ENCODE measurements at places on chromosomes 5 and 9.

DNA sequence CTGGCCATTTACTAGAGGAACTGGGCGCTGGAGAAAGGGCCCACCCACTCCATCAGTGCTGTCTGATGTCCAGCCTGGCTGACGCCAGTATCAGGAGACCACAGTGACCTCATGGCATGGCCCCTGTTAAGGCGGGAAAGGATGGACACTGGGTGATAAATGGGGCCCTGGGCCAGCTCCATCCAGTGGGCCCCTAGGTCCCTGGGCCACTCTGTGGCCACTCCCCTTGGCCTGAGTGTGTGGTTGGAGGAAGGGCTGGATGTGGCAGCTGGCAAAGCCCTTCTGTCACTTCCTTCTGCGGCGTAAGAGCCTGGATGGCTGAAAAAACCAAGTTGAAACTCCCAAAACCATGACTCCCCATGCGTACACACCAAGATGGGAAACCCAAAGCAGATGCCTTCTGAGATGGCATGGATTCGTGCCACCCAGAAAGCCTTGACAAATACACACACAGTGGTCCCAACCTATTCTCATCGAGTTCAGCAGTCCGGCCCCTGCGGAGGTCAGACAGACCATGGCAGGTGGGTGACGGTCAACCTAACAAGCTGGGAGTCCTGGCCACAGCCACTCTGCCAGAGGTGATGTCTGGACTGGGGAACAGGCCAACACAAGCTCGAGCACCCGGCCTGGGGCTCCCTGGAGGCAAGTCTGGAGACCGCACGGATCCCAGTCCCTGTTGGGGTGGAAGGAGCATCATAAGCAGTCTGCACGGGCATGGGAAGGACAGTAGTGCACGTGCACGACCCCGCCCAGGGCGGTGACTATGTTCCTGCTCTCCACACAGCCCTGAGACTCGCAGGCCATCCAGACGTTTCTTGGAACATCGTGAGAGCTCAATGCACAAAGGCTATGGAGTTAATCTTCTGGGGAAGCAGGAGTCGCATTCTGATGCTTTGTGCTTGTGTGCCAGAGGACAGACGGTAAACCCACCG, 45.2 kb upstream of the NOTCH1 start:
- no peaks in the 10 kb centered on the region for H3K27me3 ChIP-seq
- no peak for DNase-seq
- no peak overlapping the region for H3K4me3 ChIP-seq
- no peak overlapping the region for H3K27ac ChIP-seq
- peaks cover 29% of the 10 kb centered on the region for H3K4me1 ChIP-seq

DNA sequence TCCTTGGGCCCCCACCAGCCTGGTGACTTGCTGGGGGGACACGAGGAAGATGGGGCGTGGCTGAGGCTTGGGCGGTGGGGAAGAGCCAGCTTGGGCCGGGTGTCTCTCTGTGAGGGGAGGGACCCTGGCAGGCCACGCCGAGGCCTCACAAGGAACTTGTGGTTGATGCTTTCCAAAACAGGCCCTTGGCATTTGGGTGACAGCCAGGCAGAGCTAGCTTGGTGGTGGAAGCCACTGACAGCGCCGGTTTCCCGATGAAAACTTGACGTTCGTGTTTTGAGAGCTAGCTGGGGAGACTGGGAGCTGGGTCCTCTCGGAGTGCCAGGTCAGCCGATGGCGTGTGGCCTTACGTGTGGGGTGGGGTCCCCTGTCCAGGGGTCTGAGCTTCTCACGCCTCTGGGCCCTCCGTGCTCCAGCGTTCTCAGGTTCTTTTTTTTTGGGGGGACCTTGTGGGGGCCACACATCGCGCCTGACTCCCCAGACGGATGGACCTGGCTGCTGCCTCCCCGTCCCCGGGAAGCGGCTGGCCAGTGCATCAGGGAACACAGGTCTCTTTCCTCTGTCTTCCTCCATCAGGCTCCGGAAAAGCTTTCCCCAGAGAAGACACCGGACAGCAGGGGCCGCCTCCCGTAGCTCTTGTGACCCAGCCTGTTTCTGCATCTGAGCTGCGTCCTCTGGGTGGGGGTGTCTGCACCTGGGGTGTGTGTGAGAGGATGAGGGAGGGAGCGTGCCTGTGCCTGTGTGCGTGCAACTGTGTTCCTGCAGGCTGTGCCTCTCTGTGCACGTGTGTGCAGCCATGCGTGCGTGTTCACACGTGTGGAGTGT, 129.3 kb upstream of the LPCAT1 start:
- no peak for DNase-seq
- no peak overlapping the region for H3K27ac ChIP-seq
- H3K36me3 ChIP-seq, result no peaks in the 10 kb centered on the region
- peaks cover 15% of the 10 kb centered on the region for H3K4me1 ChIP-seq
- peaks cover 32% of the 10 kb centered on the region for H3K27me3 ChIP-seq

- H3K27ac ChIP-seq, result no peak overlapping the region
- no peak for DNase-seq
- H3K4me3 ChIP-seq, result no peak overlapping the region
- H3K36me3 ChIP-seq, result peaks cover 14% of the 10 kb centered on the region
- H3K27me3 ChIP-seq, result no peaks in the 10 kb centered on the region
Measured at GRCh38 chr9:92094655-92095054, 20.6 kb downstream of the SPTLC1 start.

- H3K4me1 ChIP-seq, result no peaks in the 10 kb centered on the region
- H3K27me3 ChIP-seq, result no peaks in the 10 kb centered on the region
- no peak overlapping the region for H3K27ac ChIP-seq
- no peaks in the 10 kb centered on the region for H3K36me3 ChIP-seq
Measured at GRCh38 chr5:103744159-103744558, 181.6 kb upstream of the NUDT12 start.

- H3K27ac ChIP-seq, result no peak within 1 kb of the TSS
- no peaks in the 10 kb centered on the region for H3K27me3 ChIP-seq
- no peak for DNase-seq
- no peaks in the 10 kb centered on the region for H3K36me3 ChIP-seq
Measured at GRCh38 chr5:81233080-81233634, at the start of gene CKMT2. Gene CKMT2, plus strand, starts transcription at chr5:81233322. Its CDS starts 17,811 bp downstream, at chr5:81251133.

GRCh38 chr5:24492229-24492628, 152.5 kb downstream of the CDH10 start:
- no peak overlapping the region for H3K27ac ChIP-seq
- H3K36me3 ChIP-seq, result no peaks in the 10 kb centered on the region
- no peak for DNase-seq
- H3K4me1 ChIP-seq, result no peaks in the 10 kb centered on the region

DNA sequence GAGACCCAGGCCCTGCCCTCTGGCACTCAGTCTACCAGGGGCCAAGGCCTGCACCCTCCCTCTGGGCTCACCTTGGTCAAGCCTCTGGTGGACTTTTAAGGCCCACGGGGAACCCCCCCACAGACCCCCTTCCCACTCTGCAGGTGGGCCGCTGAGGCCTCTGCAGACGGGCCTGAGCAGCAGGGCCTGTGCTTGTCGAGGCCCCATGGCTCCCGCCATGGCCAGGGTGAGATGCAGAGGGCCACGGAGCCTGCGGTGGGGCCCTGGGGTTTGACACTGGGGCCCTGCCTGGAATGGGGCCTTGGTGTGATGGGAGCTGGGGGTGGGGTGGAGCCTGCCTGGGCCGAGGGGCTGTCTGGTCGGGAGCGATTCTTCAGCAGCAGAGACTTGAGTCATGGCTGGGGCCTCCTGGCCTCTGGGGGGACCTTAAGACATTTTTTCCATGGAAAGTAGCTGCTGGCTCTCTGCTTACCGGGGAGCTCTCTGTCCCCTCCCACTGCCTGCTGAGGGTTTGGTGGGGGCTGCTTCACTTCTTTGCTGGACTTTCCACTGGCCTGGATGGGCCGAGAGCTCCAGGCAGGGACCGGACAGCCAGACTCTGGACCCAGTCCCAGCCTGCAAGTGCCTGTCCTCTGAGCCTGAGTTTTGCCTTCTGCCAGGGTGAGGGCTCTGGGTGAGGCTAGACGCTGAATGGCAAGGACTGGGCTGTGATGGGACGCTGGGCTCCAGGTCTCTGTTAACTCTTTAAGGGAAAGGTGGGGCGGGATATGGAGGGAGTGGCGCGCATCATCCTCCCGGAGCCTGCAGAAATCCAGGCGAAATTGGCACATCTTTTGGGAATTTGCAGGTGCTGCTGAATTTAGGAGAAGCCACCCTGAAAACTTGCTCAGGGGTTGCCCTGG, 132.2 kb downstream of the RXRA start:
- H3K36me3 ChIP-seq, result no peaks in the 10 kb centered on the region
- H3K27me3 ChIP-seq, result no peaks in the 10 kb centered on the region
- no peak overlapping the region for H3K27ac ChIP-seq
- H3K4me3 ChIP-seq, result no peak overlapping the region
- H3K4me1 ChIP-seq, result peaks cover 26% of the 10 kb centered on the region

DNA sequence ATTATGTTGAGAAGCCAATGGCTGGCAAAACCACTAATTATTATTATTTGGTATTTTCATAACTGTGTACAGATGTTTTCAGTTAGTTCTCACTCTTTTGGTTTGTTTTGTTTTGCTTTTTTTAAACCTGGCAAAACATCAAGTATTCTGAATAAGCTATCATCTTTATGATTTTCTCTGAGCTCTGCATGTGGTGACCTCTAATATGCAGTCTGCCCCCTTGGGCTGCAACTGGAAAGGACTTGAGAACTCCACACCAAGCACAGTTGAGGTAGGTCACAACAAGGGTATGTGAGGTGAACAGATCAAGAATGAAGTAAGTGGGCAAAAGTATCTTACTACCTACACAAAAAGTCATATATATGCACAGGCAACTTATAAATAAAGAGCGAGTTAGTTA, 202.2 kb downstream of the NFIB start:
- H3K36me3 ChIP-seq, result no peaks in the 10 kb centered on the region
- H3K4me1 ChIP-seq, result no peaks in the 10 kb centered on the region
- H3K27me3 ChIP-seq, result no peaks in the 10 kb centered on the region
- no peak for DNase-seq
- no peak overlapping the region for H3K27ac ChIP-seq

Data from CD4-positive, alpha-beta T cell (primary cell).